ENCODE measurements at places on chromosomes 13 and 19. TPM values are rescaled to one million over a fixed set of nuclear protein-coding genes. Genes with fewer than 3 reads are reported as not detected.
A peak's percentile ranks its signal among the peaks of the same experiment; 100 is the strongest.

DNA sequence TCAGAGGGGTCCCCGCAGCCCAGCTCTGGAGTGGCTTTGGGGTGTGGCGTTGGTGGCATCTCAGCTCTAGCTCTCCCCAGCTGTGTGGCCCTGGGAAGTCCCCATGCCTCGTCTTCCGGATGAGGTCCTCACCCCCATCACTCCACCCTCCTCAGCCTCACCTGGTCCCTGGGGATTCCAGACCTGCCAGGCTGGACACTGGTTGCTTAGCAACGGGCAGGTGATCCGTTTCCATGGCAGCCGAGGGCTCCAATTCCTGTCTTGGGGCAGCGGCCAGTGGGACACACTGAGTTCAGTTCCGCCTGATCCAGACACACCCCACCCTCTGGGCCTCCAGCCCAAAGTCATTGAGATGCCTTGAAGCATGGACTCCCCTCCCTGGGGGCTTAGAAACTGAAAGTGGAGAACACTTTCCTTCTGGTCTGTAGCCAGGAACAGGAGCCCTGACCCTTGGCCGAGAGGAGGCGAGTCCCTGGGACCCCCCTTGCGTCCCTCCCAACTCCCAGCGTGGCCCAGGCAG is 7.7 kb upstream of the MISP start:
- H3K4me1 ChIP-seq: no peaks in the 10 kb centered on the region
- DNase-seq: no peak
- no peaks in the 10 kb centered on the region for H3K27me3 ChIP-seq

DNA sequence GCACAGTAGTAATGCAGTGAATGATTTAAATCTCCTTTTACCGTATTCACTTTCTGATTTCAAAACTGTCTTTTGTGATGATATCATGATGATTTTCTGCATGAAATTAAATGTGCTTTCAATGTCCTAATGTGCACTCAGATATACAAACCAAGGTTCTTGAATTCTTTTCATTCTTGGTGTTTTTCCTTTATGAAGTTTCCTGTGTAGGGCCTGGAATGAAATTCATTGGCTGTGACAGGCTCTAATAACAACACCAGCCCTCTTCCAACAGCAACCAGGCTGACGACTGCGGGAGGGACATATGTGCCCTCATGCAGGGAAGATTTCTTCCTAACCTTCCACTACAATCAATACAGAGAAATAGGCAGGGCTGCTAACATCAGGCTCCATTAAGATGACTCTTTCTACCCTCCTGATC is 1052.0 kb downstream of the DIAPH3 start:
- no peaks in the 10 kb centered on the region for H3K4me1 ChIP-seq
- no peak overlapping the region for H3K27ac ChIP-seq
- DNase-seq: no peak
- H3K4me3 ChIP-seq: no peak overlapping the region
- no peaks in the 10 kb centered on the region for H3K27me3 ChIP-seq

DNA sequence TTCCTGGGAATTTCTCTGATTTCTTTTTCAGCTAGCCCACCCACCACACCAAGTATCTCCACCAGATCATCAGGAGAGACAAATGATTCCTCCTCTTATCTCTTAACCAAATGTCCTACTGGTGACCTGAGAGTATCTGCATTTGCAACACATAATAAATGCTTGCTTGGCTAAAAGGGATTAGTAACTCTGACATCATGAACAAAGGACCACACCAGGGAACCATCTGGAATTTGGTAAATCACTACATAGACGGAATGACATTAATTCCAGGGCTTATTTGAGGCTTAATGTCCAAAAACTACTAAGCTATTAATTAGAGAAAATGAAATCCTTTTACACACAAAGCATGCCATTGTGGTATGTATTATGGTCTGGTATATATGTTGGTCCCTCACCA is 139.0 kb downstream of the RAP2A start:
- H3K36me3 ChIP-seq: no peaks in the 10 kb centered on the region
- DNase-seq: no peak
- H3K4me3 ChIP-seq: no peak overlapping the region

- no peak overlapping the region for H3K27ac ChIP-seq
- no peak for DNase-seq
- H3K4me3 ChIP-seq: no peak overlapping the region
Observed at GRCh38 chr13:97276862-97277269, 54.7 kb downstream of the MBNL2 start.

- H3K4me1 ChIP-seq: peaks cover 41% of the 10 kb centered on the region
- H3K27me3 ChIP-seq: no peaks in the 10 kb centered on the region
- no peaks in the 10 kb centered on the region for H3K36me3 ChIP-seq
- H3K27ac ChIP-seq: peak overlapping the region; percentile 82
Observed at GRCh38 chr13:99656844-99657381, 155.6 kb downstream of the TM9SF2 start.

DNA sequence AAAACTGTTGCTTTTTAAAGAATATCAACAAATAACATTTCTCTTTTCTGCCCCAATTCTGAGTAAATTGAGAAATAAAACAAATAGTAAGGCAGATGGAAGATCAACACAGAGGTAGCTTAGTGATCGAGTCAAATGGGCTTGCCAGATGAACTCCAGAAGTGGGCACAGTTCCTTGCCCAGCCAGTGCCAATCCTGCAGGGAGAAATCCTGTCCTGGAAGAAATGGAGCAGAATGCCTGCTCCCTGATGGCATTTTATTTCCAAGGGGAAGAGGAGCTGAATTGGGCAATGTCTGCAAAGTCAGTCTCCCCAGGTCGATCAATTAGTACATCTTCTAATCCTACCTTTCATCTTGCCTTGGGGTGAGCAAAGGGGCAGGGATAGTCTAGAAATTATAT is 225.3 kb downstream of the NHLRC3 start:
- H3K4me3 ChIP-seq: no peak overlapping the region
- no peak overlapping the region for H3K27ac ChIP-seq
- DNase-seq: no peak
- no peaks in the 10 kb centered on the region for H3K27me3 ChIP-seq

DNA sequence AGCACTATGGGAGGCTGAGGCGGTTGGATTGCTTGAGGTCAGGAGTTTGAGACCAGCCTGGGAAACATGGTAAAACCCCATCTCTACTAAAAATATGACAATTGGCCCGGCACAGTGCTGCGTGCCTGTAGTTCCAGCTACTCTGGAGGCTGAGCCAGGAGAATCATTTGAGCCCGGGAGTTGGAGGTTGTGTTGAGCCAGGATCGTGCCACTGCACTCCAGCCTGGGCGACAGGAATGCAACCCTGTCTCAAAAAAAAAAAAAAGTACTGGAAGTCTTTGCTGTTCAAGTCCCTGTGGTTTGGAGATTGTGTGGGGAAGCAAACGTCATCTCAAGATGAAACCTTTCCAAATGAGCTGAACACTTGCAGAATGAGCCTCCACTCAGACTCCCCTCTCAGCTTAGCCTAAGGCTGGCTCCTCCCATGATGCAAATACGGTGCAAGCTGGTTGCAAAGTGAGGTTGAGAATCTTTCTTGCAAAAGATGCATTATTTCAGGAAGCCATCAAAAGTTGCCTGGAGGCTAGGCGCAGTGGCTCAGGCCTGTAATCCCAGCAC is 46.2 kb downstream of the MYO9B start:
- no peak overlapping the region for H3K27ac ChIP-seq
- peaks cover 28% of the 10 kb centered on the region for H3K4me1 ChIP-seq
- no peak overlapping the region for H3K4me3 ChIP-seq
- no peaks in the 10 kb centered on the region for H3K27me3 ChIP-seq
- no peak for DNase-seq

DNA sequence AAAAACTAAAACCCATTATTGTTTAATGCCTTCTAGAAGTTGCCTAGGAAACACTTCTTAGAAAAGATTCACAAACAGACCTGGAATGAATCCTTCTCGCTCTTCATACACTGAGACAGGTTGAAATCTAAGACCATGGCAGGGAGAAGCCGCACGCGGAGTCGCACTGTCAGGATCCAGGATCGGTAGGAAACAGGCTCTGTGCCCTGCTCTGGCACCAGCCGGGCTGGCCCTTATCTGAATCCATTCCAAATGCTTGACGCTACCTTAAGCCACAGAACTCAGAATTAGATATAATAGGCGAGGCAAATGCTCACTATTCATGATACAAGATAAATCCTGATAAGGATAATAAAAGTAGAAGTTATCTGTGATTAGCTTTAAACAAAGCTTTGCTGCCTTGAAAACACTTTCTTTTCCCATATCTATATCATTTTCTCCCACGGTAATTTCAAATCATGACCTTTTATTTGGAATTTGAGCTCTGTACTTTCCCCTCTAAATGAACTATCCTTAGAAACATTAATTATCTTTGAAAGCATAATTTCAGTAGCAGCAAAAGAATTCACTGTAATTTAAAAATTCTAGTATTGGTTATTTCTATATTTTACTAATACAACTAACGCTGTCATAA is 385.6 kb downstream of the IRS2 start:
- no peak overlapping the region for H3K4me3 ChIP-seq
- H3K27me3 ChIP-seq: no peaks in the 10 kb centered on the region
- no peak for DNase-seq
- no peak overlapping the region for H3K27ac ChIP-seq
- no peaks in the 10 kb centered on the region for H3K36me3 ChIP-seq

DNA sequence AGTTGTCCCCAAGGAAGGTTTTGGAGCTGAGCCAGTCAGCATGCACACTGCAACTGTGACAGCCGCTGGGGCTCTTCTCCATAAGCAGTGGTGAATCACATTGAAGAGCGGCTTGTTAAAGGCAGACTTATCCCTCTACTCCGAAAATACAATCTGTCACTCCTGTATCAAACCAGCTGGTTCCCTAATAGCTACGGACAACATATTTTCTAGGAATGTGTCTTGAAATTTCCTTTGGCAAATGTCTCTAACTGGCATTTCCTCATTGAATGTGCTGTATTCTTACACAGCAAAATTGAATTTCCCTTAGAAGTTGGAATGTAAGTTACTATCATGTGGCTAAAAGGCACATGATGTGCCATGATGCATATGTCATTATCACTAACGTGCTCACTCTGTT is 104.0 kb upstream of the GPR12 start:
- H3K27me3 ChIP-seq: no peaks in the 10 kb centered on the region
- no peaks in the 10 kb centered on the region for H3K36me3 ChIP-seq
- H3K27ac ChIP-seq: no peak overlapping the region
- H3K4me3 ChIP-seq: no peak overlapping the region
- DNase-seq: no peak

- H3K27ac ChIP-seq: no peak overlapping the region
- H3K4me1 ChIP-seq: peaks cover 25% of the 10 kb centered on the region
- no peaks in the 10 kb centered on the region for H3K27me3 ChIP-seq
- no peak for DNase-seq
- H3K36me3 ChIP-seq: peaks cover 57% of the 10 kb centered on the region
- no peak overlapping the region for H3K4me3 ChIP-seq
Observed at GRCh38 chr19:14408491-14409145, 10.5 kb downstream of the DDX39A start.

- DNase-seq: no peak
- H3K4me3 ChIP-seq: no peak overlapping the region
- H3K36me3 ChIP-seq: no peaks in the 10 kb centered on the region
- H3K27ac ChIP-seq: no peak overlapping the region
- no peaks in the 10 kb centered on the region for H3K4me1 ChIP-seq
- H3K27me3 ChIP-seq: no peaks in the 10 kb centered on the region
Observed at GRCh38 chr13:47420020-47420419, 523.2 kb upstream of the HTR2A start.

DNA sequence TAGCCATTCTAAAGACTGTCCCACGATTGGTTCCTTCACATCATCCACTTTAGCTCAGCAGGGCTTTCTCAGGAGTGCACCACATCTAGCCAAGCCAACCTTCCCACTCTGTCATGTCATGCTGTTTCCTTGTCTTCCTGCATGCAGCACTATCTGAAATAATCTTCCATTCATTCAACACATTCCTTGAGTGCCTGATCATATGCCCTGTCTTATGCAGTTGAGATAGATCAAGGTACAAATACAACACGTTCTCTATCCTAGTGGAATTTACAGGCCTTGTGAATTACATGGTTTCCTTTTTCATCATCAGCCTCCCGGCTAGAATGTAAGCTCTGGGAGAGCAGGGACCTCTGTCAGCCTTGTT is 6.8 kb upstream of the MRPS31 start:
- no peaks in the 10 kb centered on the region for H3K36me3 ChIP-seq
- no peak overlapping the region for H3K4me3 ChIP-seq
- H3K4me1 ChIP-seq: peaks cover 24% of the 10 kb centered on the region
- no peaks in the 10 kb centered on the region for H3K27me3 ChIP-seq

DNA sequence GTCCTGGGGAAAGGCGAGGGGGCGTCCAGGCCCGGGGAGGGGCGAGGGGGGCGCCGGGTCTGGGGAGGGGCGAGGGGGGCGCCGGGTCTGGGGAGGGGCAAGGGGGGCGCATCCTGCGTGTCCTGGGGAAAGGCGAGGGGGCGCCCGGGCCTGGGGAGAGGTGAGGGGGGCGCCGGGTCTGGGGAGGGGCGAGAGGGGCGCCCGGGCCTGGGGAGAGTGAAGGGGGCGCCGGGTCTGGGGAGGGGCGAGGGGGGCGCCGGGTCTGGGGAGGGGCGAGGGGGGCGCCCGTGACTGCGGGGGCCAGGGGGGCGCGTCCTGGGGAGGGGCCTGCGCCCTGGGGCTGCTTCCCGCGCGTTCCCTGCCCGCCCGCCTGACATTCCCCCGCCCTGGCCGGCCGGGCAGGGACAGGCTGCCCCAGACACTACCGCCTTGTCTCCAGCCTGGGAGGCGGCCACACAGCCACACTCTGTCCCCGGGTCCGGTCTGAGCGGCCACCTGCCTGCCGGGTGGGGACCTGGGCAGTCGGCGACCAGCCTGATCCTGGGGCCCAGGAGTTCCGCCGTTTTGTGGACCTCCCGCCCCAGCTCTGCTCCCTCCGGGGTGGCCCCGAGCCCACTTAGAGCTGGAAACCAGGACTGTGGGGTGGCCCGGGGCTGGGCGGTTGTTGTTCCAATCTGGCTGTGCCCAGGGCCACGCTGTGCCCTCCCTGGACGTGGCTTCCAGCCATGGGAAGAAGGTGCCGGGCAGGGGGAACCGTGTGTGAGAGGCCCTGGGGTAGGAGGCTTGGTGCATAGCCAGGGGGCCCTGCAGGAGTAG is 11.8 kb downstream of the PALM start:
- no peaks in the 10 kb centered on the region for H3K27me3 ChIP-seq
- H3K36me3 ChIP-seq: no peaks in the 10 kb centered on the region
- no peak overlapping the region for H3K27ac ChIP-seq

GRCh38 chr13:42272115-42272803 is at the start of gene AKAP11:
AKAP11 (plus strand) TSS chr13:42272152; CDS start chr13:42286349, 14,197 bp downstream.
- H3K36me3 ChIP-seq: no peaks in the 10 kb centered on the region
- no peaks in the 10 kb centered on the region for H3K27me3 ChIP-seq
- H3K27ac ChIP-seq: peak within 1 kb of the TSS; percentile 93
- H3K4me3 ChIP-seq: peak within 1 kb of the TSS; percentile 84
- DNase-seq: peak; percentile 50

GRCh38 chr19:58355908-58356765 is 2.8 kb upstream of the A1BG start:
- DNase-seq: peak; percentile 53
- H3K4me1 ChIP-seq: peaks cover 6% of the 10 kb centered on the region
- H3K27me3 ChIP-seq: no peaks in the 10 kb centered on the region
- peak overlapping the region; percentile 56 for H3K27ac ChIP-seq

The PRSS57 gene
- 0.27 TPM for total RNA-seq

The INSL3 gene
- total RNA-seq: 10.3 TPM

Data from naive thymus-derived CD4-positive, alpha-beta T cell (primary cell).